ENCODE measurements at places on chromosomes 5 and 9.

GRCh38 chr5:8788246-8788645 is 757.6 kb downstream of the SEMA5A start:
- DNase-seq, result no peak

- no peak for DNase-seq
Observed at GRCh38 chr9:113664181-113664875, 200.8 kb downstream of the RGS3 start.

DNA sequence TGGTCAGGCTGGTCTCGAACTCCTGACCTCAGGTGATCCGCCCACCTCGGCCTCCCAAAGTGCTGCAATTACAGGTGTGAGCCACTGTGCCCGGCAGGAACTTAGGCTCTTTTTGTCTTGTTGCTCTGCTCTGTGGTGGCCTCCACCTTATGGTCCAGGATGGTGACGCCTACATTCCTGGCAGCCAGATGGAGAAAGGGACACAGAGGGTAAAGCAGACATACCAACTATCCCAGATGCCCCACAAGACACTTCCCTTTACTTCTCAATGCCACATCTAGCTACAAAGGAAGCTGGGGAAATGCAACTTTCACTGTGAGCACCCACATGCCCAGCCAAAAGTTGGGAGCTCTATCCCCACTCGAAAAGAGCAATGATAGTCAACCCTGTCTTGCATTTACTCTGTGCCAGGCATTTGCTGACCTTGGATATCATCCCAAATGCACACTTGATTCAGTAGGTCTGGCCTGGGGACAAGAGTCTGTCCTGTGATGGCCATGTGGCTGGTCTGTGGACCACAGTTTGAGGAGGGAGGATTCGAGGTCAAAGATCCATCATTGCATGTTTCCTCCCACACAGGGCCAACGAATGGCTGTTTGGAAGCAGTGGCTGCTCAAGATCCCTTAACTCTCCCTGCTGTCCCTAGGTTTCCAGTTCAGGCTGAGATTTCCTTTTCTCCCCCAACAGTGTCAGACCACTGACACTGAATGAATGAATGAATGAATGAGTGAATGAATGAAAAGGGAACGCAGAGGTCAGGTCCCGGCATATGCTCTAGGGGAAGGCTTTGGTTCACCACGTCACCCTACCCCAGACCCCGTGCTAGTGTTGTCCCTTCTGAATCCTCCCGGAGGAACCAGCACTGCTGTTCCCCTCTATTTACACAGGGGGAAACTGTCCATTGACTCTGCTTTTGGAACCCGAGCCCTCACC is 1.4 kb upstream of the ERGIC1 start:
- DNase-seq, result no peak

GRCh38 chr9:122029898-122030297 is 63.2 kb downstream of the TTLL11 start:
- no peak for DNase-seq

DNA sequence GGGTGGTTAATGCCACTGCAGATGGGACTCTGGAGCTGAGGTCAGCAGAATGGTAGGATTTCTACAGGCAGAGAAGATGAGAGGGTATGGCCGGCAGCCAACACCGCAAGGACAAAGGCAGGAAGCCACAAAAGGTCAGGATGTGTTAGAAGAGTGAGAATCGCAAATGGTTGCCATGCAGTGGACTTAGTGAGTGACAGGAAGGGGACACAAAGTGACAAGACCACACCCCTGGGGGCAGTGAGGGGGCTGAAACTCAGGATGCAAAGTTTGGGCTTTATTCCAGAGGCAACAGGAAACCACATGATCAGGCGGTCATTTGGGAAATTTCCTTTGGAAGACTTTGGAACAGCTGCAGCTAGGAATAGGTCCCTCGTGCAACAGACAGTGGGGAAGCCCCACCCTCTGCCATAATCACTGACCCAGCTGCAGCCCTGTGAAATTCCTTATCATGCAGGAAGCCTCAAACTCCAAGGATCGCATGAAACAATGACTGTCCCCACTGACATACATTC is 14.2 kb upstream of the CCDC180 start:
- no peak for DNase-seq

GRCh38 chr9:8096091-8096490 is 296.5 kb upstream of the DMAC1 start:
- no peak for DNase-seq

All from CD4-positive, alpha-beta T cell treated with Interleukin-17A for 1 hour (primary cell).